ENCODE measurements at places on chromosomes 1 and 21. TPM values are rescaled to one million over a fixed set of nuclear protein-coding genes. Genes with fewer than 3 reads are reported as not detected.

DNA sequence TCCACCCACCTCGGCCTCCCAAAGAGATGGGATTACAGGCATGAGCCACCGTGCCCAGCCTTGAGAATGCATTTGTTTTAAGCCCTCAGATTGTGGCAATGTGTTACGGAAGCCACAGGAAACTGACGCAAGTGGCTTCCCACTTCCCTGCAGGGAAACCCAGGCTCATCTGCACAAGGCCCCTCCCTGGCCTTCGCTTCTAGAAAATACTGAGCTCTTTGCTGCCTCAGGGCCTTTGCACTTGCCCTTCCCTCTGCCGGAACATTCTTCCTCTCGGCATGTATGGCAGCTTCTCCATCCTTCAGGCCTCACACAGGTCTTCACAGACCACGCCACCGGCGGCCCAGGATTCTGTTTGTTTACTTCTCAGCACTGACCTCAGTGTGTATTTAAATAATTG lies 137.0 kb upstream of the TMEM51 start:
- no peak for DNase-seq
- H3K36me3 ChIP-seq = no peaks in the 10 kb centered on the region
- H3K4me3 ChIP-seq = no peak overlapping the region
- H3K27me3 ChIP-seq = no peaks in the 10 kb centered on the region
- peak overlapping the region; percentile 73 for H3K27ac ChIP-seq
- peaks cover 98% of the 10 kb centered on the region for H3K4me1 ChIP-seq

DNA sequence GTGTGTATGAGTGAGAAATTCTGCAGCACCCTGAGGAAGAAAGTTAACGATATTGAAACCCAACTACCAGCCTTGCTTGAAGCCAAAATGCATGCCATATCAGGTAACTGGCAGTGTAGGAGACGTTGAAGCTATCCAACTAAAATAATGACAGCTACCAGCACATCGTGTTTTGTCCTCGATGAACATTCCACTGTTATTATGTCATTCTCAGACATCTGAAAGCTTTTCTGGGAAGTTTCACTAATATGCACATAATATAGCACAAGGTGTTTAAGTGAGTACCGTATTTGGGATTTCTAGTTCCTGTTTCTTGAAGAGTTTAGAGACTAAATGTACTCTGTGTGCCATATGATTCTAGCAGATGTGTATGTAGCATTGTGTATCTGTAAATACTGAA lies 173.5 kb downstream of the DISC1 start:
- H3K4me3 ChIP-seq = no peak overlapping the region
- no peaks in the 10 kb centered on the region for H3K4me1 ChIP-seq
- DNase-seq = no peak
- H3K36me3 ChIP-seq = no peaks in the 10 kb centered on the region
- H3K27me3 ChIP-seq = no peaks in the 10 kb centered on the region
- no peak overlapping the region for H3K27ac ChIP-seq

GRCh38 chr1:174999936-175000696 lies at the start of gene CACYBP:
TSS of gene CACYBP (plus strand) at chr1:174999947. CDS start at chr1:175000181, 234 bp downstream.
- H3K27ac ChIP-seq = peak within 1 kb of the TSS; percentile 96
- H3K36me3 ChIP-seq = peaks cover 6% of the 10 kb centered on the region
- H3K4me3 ChIP-seq = peak within 1 kb of the TSS; percentile 91

- peak; percentile 32 for DNase-seq
- H3K4me3 ChIP-seq = no peak overlapping the region
- H3K27me3 ChIP-seq = no peaks in the 10 kb centered on the region
- peaks cover 20% of the 10 kb centered on the region for H3K4me1 ChIP-seq
Measured at GRCh38 chr1:26946270-26946669, 14.0 kb downstream of the KDF1 start.

DNA sequence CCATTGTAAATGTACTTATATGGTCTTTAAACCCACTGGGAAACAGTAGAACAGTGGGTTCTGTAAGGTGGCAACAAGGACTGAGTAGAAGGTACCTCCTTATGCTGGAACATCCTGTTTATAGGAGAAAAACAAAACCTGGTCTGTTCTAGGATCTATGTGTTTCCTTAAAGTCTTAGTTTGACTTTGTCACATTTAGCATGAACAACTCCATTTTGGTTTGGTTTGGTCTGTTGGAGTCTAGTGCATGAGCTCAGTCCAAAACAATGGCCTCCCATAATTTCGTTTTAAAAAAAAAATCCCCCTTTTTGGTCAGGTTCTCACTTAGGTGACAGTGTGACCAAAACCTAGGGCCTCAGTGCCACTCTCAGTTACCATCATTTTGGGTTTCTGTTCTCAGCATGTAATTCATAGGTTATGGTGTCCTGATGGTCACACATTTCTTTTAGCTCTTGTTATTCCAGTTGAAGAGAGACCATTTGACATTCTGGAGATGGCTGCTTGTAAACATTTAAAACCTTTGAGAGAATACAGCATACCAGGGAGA lies 66.4 kb upstream of the IL12RB2 start:
- no peak overlapping the region for H3K27ac ChIP-seq
- DNase-seq = no peak
- no peaks in the 10 kb centered on the region for H3K4me1 ChIP-seq
- H3K4me3 ChIP-seq = no peak overlapping the region
- no peaks in the 10 kb centered on the region for H3K36me3 ChIP-seq

Gene KCNK2
- total RNA-seq = not detected

Gene KPRP
- total RNA-seq = not detected

Gene VWA5B1
- not detected for total RNA-seq
